ENCODE measurements at places on chromosomes 5 and 9.

GRCh38 chr5:64147849-64148441 is 17.7 kb upstream of the RNF180 start:
- peak; percentile 36 for DNase-seq

DNA sequence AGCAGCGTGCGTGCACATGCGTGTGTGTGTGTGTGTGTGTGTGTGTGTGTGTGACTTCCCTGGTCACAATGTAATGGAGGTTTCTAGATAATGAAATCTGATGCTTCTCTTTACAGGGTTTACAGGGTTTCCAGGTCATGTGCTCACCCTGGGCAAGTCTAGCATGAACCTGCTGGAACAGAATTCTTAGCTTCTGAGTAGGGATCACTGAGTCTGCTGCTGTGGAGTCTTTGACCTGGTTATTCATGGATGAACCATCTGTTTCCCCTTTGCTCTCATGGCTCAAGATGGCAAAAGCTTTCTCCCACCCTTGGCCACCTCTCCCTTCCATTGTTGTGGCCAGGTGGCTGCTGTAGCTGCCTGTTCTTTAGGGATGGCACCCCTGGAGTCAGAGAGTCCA is 111.6 kb upstream of the SHB start:
- DNase-seq, result no peak

GRCh38 chr5:143923634-143924266 is 111.8 kb downstream of the HMHB1 start:
- peak; percentile 48 for DNase-seq

DNA sequence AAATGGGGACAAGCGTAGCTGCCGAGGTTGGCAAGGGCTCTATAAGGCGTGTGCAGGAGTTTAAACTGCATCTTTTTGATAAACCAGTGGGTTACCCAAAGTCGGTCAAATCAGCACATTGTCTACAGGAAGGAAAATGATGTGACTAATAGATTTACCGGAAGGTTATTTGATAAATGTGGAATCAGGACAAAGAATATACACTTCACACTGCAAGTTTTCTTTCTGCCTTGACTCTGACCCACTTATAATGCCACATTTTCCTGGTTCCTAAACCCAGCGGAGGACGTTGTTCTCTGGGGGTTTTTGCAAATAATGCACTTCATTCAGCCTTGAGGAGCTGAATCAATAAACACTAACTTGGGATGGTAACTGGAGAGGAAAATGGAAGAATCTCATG is 76.8 kb downstream of the TTLL11 start:
- no peak for DNase-seq

GRCh38 chr5:90135779-90136378 is 273.7 kb downstream of the CETN3 start:
- no peak for DNase-seq

- no peak for DNase-seq
Observed at GRCh38 chr5:155651-156410, 35.5 kb upstream of the LRRC14B start.

DNA sequence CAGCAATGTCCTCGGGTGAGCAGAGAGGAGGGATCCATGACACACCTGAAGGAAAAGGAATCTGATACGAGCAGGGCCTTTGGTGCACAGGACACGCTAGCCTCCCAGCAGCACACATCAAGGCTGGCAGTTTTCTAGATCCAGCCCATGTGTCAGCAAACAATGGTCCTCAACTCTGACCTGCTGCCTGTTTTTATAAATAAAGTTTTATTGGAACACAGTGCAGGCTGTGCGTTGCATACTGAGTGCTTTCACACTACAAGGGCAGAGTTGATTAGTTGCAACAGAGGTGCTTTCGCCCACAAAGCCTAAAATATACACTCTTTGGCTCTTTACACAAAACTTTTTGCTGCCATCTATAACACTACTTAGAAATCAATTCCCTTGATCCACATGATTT is 147.1 kb downstream of the MYO10 start:
- DNase-seq, result no peak

DNA sequence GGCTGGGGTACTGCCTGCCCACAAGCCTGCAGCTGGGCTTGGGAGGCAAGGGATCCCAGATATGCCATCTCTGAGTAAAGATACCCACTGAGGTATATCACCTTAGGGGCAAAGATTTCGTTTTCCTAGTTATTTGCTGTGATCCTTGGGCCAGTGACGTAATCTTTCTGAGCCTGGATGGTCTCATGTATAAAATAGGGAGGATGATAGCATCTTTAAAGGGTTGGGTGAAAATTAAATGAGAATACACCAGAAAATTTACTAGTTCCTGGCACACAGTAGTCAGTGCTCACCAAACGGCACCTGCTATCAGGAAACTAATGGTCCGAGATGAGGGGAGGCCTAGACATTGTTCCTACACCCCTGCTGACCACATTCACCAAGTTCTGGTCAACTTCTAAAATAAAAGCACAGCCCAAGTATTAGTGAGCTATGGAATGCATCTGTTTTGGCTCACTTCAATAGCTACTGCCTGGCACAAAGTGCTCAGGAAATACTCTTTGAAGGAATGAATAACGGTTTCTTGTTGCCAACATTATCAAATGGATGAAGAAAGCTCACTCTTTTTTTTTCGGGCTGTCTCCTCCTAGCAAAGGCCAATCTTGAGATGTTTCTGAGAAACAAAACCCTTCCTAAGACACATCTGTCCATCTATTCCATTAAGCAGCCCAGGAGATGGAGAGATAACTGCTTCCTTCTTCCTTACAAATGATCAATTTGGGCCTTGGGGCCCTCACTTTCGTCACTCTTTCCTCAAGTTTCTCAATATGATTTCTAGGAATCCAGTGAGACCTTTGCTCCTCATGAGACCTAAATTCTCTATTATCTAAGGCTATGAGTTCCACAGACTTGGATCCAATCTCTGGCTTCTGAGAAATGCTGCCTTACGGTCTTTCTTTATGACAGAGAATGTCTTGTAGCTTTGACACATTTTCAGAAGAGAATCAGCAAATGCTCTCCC is 98.2 kb downstream of the DPYSL3 start:
- no peak for DNase-seq

DNA sequence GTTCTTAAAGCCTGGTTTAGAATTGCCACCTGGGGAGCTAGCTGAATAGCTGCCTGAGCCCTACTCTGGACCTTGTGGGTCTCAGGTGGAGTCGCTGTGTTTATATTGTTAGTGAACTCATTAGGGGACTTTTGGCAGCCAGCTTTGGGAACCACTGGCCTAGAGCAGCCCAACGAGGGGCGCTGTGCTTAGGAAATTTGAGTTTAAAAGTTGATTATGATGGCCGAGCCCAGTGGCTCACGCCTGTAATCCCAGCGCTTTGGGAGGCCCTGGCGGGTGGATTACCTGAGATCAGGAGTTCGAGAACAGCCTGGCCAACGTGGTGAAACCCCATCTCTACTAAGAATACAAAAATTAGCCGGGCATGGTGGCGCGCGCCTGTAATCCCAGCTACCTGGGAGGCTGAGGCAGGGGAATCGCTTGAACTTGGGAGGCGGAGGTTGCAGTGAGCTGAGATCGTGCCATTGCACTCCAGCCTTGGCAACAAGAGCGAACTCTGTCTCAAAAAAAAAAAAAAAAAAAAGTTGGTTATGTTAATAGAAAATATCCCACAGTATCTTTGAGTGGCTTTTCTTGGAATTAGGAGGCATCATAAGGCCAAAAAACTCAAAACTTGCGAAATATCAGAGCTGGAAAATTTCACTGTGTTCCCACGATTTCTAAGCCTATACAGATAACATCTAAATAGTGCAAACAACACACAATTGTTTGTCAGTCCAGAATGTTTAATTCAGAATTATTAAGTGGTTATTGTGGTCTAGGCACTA is 809 bp downstream of the MCCC2 start:
- no peak for DNase-seq

DNA sequence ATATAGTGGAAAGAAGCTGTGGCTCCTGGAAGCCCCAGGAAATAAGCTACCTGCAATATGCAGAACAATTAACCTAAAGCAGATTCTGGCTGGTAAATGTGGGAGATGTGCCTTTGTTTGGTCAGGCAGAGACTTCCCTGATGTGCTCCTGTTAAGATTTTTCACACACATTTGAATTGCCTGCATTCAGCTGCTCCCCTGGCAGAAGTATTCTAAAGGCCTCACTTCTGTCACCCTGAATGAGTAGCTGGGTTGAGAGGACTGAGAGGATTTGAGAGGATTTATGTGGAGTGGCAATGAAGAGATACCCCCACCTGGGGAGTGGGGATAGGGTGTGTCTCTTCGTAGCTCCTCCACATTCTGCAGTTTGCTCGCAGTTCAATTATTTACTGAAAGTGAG is 130.5 kb downstream of the ST8SIA4 start:
- DNase-seq, result no peak

DNA sequence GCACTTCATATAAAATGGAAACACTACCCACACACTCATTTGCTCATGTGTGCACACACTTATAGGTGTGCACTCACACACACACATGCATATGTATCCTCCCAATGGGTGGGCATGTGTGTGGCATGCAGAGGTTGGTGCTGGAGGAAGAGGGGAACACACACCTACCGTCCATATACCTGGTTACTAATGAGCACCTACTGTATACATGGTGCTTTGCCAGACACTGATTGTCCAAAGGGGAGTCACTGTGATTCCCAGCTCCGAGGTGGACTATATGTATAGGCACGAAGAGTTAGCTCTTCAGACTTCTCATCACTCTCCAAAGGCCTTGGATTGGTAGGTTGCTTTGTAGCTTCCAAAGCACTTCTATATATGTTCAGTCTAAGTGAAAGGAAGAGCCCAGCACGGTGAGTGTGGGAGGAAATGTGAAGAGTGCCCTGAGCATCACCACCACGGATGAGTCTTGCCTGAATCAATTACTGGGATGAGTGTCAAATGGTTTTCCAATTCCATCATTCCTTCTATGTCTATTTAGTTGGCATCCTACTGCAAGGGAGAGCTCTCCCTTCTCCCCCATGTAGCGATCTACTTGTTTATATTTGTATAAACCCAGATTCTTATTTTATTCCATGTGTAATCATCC is 12.6 kb upstream of the ERGIC1 start:
- DNase-seq, result no peak

- no peak for DNase-seq
Observed at GRCh38 chr9:115743709-115744605, 409.6 kb upstream of the PAPPA start.

DNA sequence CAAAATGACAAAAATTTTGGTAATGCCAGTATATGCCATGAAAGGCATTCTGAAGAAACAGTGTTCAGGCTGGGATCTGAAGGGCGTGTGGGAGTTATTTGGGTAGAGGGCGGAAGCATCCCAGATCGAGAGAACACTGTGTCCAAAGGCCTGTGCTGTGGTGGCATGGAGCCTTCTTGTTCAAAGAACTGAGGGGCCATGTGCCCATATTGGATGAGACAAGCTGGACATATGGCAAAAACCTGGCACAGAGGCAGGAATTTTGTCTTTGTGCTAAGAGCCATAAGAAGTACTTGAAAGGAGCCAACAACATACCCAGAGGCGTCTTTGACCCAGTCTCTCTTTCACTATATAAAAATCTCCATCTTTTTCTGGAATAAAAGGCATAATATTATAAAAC is 128.0 kb downstream of the SYK start:
- DNase-seq, result no peak

GRCh38 chr5:139181322-139181730 is 16.8 kb downstream of the SIL1 start:
- DNase-seq, result peak; percentile 63

DNA sequence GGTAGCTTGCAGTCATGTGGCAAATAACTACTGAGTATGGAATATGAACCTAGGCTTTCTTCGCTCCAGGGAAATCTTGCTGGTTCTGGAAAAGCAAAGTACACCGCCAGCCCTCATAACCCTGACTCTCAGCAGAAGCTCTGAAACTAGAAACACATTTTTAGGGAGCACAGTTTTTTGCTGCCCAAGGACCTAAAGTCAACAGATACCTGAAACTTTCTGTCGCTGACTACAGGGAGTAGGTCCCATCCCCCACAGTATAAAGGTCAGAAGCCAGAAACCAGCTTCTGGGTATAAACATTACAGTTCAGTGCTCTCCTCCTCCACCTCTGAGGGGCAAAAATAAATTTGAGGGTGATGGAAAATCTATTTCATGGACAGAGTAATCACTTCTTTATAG is 3.0 kb downstream of the ATOX1 start:
- DNase-seq, result no peak

DNA sequence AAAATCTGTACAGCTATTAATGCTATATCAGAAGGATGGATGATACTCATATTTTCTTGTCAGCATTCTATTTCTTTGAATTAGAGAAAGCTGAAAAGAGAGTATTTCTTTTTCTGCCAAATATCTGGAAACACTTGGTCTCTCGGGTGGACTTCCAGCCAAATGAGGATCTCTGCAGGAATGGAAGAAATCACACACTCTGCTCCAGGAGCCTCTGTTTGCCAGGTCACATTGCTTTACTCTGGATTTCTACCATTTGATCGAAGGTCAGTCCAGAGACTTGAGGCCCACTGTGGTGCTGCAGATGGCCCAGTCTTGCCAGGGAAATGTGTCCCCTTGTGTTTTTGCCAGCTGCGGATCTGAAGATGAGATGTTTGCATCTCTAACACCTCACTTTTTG is 154.1 kb downstream of the PCSK1 start:
- DNase-seq, result no peak

DNA sequence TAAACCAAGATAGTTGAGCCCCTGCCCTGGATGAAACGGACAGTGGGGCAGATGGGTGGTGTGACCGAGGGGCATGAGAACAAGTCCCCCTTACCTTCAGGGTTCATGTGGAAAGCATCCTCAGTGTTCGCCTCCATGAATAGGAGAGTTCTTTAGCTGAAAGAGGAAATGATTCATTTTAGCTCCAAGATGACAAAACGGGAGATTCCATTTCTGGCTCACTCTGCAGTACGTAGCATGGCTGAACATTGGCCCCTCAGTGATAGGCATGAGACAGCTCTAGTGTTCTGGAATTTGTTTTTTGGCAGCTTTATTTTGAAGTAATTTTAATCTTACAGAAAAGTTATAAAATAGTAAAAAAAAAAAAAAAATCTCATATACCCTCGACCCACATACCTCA is 70.2 kb upstream of the AGXT2 start:
- DNase-seq, result peak; percentile 76

GRCh38 chr5:150570333-150570732 is 62.4 kb downstream of the NDST1 start:
- no peak for DNase-seq

GRCh38 chr5:151036556-151036955 is 16.2 kb downstream of the GPX3 start:
- DNase-seq, result no peak

DNA sequence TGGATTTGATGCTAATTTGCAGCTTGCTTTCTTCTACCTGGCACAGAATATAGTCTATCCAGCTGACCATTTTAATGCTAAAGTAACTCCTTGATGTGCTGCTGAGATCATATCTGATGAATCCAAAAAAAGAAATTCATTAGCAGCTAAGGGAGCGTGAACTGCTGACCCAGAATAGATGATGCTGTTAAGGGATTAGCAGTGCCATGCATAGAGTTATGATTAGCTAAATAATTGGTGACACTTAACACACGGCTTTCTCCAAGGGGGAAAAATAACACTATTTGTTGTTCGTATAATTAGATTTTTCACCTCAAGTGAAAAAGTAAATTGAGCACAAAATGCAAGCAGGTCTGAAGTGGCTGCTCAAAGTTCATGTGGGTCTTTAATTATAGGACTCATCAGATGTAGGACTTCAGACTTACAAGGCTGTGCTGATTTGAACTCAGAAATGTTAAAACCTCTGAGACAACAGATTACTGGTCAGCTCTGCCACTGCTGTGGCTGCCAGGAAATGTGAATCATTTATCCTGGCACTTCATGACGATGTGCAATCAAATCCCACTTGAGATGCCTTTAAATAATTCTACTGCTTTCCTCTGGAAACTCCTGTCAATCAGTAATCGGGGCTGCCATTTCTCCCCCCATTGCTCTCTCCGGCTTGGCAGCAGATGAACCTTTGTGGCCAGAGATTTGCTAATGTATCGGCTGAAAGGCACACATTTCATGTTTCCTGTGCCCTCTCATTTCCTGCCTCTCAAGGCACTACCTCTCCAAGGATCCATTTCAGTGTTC is 291.6 kb upstream of the C9orf72 start:
- peak; percentile 79 for DNase-seq

All from fibroblast of upper back skin (primary cell).